ENCODE measurements at places on chromosomes 3 and 15. TPM values are rescaled to one million over a fixed set of nuclear protein-coding genes. Genes with fewer than 3 reads are reported as not detected.

GRCh38 chr3:175704366-175705055 lies 845.4 kb downstream of the NAALADL2 start:
- DNase-seq: peak; percentile 35

GRCh38 chr15:85854345-85855097 lies 59.8 kb upstream of the KLHL25 start:
- peak; percentile 75 for DNase-seq

The KLHL18 gene
- total RNA-seq: 11.8 TPM

- DNase-seq: no peak
Measured at GRCh38 chr15:74840851-74841775, 1.8 kb downstream of the ULK3 start.

The GABRR3 gene
- total RNA-seq: 4.6 TPM

The SLC9C1 gene
- 4.1 TPM for total RNA-seq

DNA sequence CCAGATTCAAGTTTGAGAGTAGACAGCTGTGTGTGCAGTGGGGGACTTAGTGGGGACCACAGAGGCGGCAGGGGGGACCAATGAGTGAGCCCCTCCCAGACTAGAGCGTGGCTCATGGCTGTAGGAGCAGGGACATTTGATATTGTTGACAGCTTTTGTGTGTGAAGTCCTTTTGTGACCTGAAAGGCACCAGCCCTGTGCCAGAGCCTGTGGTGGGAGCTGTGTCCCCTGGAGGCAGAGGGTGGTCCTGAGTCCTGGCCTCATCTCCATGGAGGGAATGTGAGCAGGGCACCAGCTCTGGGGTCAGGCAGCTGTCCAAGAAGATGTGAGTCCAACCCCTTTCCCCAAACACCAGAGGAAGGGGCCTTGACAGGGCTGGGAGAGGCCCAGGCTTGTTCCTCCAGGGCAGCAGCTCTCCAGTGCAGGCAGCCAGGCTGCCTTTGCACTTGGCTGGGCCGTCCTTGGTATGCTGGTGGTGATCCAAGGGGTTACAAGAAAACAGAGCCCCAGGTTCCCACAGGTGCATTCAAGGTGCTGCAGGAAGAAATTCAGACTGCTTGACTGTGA lies 10.1 kb upstream of the C3orf22 start:
- DNase-seq: no peak

GRCh38 chr3:152039887-152040286 lies 166.4 kb downstream of the SUCNR1 start:
- no peak for DNase-seq

DNA sequence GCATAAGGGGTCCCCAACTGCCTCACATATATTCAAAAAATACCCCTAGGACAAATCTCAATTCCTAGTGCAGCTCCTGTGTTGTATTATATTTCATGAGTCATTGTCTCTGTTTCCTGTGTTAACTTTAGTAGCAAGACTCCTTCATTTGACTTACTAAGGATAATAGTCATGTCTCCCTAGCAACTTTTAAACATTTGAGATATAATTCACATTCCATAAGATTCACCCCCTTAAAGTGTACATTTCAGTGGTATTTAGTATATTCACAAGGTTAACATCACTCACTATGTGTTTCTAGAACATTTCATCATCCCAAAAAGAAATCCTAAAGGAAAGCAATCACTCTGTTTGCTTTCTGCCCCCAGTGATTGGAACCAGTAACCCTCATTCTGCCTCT lies 121.3 kb upstream of the WNT7A start:
- DNase-seq: no peak

DNA sequence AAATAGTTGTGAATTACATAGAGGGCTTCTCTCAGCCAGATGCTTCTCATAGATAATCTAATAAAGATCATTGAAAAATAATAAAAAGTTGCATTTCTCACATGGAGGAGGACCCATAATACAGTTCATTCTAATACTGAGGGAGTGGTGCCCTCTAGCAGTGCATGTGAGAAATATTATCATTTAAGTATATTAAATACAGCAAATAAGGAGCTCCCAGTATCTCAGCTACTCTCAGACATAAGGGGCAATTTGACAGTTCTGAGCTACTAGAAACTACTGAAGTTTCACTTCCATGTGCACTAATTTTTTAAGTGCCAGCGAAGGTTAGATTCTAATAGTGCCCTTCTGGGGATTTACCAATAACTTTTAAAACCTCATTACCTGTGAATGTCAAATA lies 188.3 kb downstream of the IL5RA start:
- DNase-seq: peak; percentile 64

DNA sequence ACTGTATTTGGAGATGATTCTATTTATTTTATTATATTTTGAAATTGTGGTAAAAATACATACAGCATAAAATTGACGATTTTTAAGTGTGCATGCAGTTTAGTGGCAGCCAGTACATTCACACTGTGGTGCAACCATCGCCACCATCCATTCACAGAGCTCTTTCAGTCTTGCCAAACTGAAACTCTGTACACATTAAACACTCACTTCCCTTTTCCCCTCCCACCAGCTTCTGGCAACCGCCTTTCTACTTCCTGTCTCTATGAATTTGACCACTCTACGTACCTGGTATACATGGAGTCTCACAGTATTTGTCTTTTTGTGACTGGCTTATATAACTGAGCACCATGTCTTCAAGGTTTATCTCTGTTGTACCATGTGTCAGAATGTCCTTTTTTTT lies 303.3 kb upstream of the ATP10A start:
- no peak for DNase-seq

GRCh38 chr3:127265581-127265981 lies 22.3 kb downstream of the PRR20G start:
- DNase-seq: no peak

DNA sequence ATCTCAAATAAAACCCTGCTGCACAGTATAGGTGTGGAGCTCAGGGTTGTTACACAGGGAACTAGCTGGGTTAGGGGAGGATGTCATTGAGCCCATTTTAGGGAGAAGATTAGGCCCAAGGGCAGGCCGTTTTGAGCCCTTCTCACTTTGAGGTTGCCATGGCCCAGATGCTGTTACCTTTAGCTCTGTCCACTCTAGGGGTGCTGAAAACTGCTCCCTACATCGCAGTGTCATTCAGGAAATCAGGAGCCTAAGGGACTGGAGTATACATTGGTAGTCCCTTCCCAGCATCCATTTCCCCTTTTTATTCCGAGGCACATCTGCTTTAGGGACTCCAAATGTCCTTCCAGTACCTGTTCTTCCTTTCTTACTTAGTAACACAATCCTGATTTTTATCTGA lies 79.0 kb upstream of the SELENOK start:
- peak; percentile 16 for DNase-seq

The PSTPIP1 gene
- total RNA-seq: 12.8 TPM

All from umbilical cord (tissue), 2 donors.